ENCODE measurements at places on chromosomes 16 and 17.
A peak's percentile ranks its signal among the peaks of the same experiment; 100 is the strongest.

GRCh38 chr17:63309021-63309420, 137.1 kb downstream of the CYB561 start:
- DNase-seq = peak; percentile 31

DNA sequence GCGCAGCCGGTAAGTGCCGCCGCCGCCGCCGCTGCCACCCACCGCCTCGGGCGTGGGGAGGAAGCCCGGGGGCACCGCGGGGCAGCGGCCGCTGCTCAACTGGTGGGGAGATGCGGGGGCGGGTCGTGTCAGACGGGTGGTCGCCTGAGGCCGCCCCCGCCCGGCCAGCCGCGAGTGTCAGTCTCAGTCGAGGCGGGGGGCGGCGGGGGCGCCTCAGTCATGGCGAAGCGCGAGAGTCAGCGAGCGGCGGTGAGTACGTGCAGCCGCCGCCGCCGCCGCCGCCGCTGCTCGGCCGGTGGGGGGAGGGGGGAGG, 76.2 kb downstream of the CHD9 start:
- DNase-seq = no peak

DNA sequence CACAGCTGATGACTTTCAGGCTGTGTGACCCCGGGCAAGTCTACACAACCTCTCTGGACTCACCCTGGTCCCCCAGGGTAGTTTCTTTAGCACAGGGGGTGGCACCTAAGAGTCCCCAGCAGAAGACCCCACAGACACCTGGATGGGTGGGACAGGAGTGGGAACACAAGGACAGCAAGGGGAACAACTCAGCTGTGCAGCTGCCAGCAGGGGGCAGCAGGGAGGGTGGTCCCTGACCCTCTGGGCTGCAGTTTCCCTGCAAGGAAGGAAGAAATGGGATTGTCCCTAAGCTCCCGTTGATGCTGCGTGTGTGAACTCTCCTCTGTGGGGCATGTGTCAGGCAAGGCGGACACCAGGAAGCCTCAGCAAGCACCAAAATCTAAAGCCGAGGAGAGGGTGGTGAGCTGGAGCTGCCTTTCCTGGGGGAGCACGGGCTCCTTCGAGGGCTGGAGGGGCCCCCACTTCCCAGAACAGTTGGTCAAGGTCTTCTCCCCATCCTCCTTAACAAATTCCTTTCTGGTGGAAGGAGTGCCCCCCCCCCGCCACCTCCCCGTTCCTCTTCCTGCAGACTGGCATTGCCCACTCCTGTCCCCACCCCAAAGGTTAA, 24.1 kb upstream of the CDH5 start:
- no peak for DNase-seq

DNA sequence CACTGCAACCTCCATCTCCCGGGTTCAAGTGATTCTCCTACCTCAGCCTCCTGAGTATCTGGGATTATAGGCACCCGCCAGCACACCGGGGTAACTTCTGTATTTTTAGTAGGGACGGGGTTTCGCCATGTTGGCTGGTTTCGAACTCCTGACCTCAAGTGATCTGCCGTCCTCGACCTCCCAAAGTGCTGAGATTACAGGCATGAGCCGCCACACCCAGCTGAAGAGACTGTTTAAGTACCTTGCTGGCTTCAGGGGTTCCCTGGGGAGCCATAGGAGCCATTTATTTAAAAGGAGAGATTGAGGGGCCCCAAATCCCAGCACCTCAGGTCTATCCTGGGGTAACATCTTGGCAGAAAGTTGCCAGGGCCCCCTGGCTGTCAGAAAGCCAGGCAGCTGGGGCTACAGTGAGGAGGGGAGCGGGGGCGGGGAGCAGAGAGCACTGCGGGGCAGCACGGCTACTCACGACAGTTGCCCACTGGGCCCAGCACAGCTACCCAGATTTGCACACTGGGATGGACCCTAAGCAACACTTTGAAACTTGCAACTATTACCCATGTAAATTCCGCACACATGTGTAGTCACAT, 1.6 kb downstream of the SNAI3 start:
- no peak for DNase-seq

DNA sequence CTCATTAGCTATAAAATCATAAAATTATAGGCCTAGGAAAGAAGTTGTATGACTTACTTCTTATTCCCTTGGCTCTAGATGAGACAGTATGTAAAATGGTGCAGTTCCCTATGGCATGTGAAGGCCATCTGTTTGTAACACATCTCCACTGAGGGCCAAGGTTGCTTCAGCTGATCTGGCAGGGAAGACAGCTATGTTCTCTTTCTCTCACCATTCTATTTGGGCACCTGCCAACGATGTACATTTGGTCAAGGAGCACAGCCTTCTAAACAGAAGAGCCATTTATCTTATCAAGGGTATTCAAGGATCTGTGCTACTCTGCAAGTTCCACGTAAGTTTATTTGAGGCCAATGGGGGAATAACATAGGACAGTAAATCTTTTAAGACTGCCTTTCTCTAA, 129.8 kb upstream of the TOM1L1 start:
- DNase-seq = no peak

DNA sequence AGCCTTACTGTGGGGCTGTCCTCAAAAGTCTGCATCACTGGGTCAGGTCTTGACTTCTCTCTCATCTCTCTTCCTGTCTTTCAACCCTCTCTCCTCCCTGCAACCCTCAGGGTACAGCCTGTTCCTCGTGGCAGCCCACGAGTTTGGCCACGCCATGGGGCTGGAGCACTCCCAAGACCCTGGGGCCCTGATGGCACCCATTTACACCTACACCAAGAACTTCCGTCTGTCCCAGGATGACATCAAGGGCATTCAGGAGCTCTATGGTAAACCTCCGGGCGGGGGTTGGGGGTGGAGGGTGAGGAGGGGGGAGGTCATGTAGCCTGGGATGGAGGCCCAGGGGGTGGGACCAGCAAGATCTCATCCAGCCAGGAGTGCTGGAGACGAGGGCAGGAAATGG, 12.7 kb downstream of the MMP2 start:
- DNase-seq = no peak

All from fibroblast of skin of abdomen (primary cell).